Chondrocyte (in vitro differentiated cells): ENCODE measurements at places on chromosomes 6 and 20. TPM values are rescaled to one million over a fixed set of nuclear protein-coding genes. Genes with fewer than 3 reads are reported as not detected.

SLC32A1 gene
- not detected in 3 replicates for total RNA-seq

RAD21L1 gene
- not detected in 3 replicates for total RNA-seq

GNAS-AS1 gene
- total RNA-seq, result 1.1 to 2.7 TPM (median 1.7 TPM) in 3 replicates

TRIM15 gene
- total RNA-seq, result not detected in 3 replicates

MATN4 gene
- total RNA-seq, result 0.10 to 0.26 TPM in 2 of 3 replicates, not detected in the other

GUCA1A gene
- 0.38 TPM in 1 of 3 replicates, not detected in the others for total RNA-seq

CST2 gene
- not detected in 3 replicates for total RNA-seq

OPN5 gene
- not detected in 3 replicates for total RNA-seq

SEL1L2 gene
- total RNA-seq, result not detected in 3 replicates

- H3K4me3 ChIP-seq, result no peak overlapping the region
- DNase-seq, result no peak
- peaks cover 12% of the 10 kb centered on the region for H3K4me1 ChIP-seq
- no peaks in the 10 kb centered on the region for H3K36me3 ChIP-seq
- no peaks in the 10 kb centered on the region for H3K27me3 ChIP-seq
Observed at GRCh38 chr20:20009784-20010253, 7.3 kb upstream of the NAA20 start.

GRCh38 chr20:19670829-19671228, 87.2 kb upstream of the RIN2 start:
- no peak for DNase-seq
- no peaks in the 10 kb centered on the region for H3K36me3 ChIP-seq

- no peaks in the 10 kb centered on the region for H3K36me3 ChIP-seq
- H3K4me1 ChIP-seq, result peaks cover 44% of the 10 kb centered on the region
Observed at GRCh38 chr6:35716798-35717197, 20.0 kb upstream of the ARMC12 start.

DNA sequence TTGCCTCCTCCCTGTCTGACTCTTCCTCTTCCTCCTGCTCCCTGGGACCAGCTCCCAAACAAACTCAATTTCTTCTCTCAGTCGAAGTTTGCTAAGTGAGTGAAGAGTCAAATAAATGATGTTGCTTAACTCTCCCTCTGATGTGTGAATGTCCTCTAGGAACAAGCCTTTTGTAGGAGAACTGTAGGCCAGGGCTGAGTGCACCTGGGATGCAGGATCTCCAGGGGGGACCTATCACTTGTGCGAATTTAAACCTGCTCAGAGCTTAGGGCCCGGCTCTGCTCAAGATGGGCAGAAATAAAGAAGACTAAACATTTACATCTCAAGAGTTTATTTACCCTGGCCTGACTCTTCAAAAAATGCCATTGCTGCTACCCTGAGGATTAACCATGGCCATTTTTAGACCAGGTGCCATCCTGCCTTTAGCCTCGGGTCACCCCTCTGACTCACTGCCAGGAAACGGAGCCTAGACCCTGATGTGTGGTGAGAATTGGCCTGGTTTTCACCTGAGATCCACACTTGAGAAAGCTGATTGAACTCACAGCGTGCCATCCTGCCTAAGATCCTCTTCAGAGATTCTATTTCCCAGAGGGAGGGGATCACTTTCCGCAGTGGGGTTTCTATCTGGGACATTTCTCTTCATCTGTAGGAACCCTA, 63.6 kb upstream of the CD93 start:
- H3K27ac ChIP-seq, result no peak overlapping the region
- peaks cover 45% of the 10 kb centered on the region for H3K4me1 ChIP-seq
- no peaks in the 10 kb centered on the region for H3K36me3 ChIP-seq
- no peak for DNase-seq
- H3K27me3 ChIP-seq, result no peaks in the 10 kb centered on the region

- DNase-seq, result no peak
- no peaks in the 10 kb centered on the region for H3K27me3 ChIP-seq
- H3K27ac ChIP-seq, result no peak overlapping the region
- no peaks in the 10 kb centered on the region for H3K36me3 ChIP-seq
- no peak overlapping the region for H3K4me3 ChIP-seq
Observed at GRCh38 chr20:24109537-24109936, 121.0 kb upstream of the GGTLC1 start.

GRCh38 chr6:42260972-42261371, 43.3 kb upstream of the MRPS10 start:
- no peak overlapping the region for H3K4me3 ChIP-seq
- no peaks in the 10 kb centered on the region for H3K27me3 ChIP-seq
- DNase-seq, result no peak
- H3K4me1 ChIP-seq, result peaks cover 6% of the 10 kb centered on the region

DNA sequence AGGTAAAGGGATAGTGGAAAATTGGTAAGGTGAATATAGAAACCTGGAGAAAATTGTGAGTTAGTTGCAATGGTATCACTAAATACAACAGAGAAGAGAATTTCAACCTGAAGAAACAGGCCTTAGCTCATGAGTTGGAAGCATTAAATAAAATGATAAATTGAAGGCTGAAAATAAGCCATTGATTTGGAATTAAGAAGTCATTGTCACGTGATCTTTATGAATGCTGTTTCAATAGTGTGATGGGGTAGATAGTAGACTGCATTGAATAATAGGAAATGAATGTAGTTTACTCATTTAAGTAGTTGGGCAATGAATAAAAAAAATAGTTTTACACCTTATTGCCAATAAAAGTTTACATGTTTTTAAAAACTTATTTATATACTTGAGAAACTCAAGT, 88.5 kb upstream of the ADGRB3 start:
- H3K4me3 ChIP-seq, result no peak overlapping the region
- H3K27me3 ChIP-seq, result no peaks in the 10 kb centered on the region
- no peaks in the 10 kb centered on the region for H3K36me3 ChIP-seq
- no peak overlapping the region for H3K27ac ChIP-seq

GRCh38 chr20:2261046-2261485, 34.7 kb upstream of the TGM3 start:
- peaks cover 4% of the 10 kb centered on the region for H3K27me3 ChIP-seq
- H3K4me3 ChIP-seq, result no peak overlapping the region
- no peak overlapping the region for H3K27ac ChIP-seq

DNA sequence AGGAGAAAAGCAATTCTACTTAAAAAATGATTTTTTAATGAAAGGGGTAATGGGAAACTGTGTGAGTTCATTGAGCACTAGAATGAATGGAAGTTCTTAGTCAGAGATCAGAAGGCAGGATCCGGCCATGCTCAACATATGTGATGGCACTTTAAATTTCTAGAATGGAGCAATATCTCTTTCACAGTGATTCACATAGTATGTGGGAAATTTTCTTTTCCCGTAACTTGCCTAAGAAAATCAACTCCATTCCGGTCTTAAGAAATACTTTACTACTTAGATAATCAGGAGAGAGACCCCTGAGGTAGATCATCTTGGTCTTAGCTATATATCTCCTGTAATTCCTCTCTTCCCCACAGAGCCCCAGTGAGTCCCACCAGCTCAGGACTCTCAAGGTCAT, 131.8 kb downstream of the SCML4 start:
- DNase-seq, result no peak
- H3K27me3 ChIP-seq, result no peaks in the 10 kb centered on the region
- peaks cover 43% of the 10 kb centered on the region for H3K4me1 ChIP-seq
- H3K36me3 ChIP-seq, result no peaks in the 10 kb centered on the region
- H3K27ac ChIP-seq, result peak overlapping the region; percentile 50

GRCh38 chr20:54772893-54773642, 297.7 kb downstream of the DOK5 start:
- no peak overlapping the region for H3K4me3 ChIP-seq
- no peaks in the 10 kb centered on the region for H3K27me3 ChIP-seq
- no peaks in the 10 kb centered on the region for H3K36me3 ChIP-seq
- no peak for DNase-seq

GRCh38 chr20:57849521-57850215, 139.9 kb upstream of the PMEPA1 start:
- no peak overlapping the region for H3K4me3 ChIP-seq
- DNase-seq, result no peak
- H3K27ac ChIP-seq, result no peak overlapping the region
- H3K36me3 ChIP-seq, result no peaks in the 10 kb centered on the region
- peaks cover 32% of the 10 kb centered on the region for H3K4me1 ChIP-seq

DNA sequence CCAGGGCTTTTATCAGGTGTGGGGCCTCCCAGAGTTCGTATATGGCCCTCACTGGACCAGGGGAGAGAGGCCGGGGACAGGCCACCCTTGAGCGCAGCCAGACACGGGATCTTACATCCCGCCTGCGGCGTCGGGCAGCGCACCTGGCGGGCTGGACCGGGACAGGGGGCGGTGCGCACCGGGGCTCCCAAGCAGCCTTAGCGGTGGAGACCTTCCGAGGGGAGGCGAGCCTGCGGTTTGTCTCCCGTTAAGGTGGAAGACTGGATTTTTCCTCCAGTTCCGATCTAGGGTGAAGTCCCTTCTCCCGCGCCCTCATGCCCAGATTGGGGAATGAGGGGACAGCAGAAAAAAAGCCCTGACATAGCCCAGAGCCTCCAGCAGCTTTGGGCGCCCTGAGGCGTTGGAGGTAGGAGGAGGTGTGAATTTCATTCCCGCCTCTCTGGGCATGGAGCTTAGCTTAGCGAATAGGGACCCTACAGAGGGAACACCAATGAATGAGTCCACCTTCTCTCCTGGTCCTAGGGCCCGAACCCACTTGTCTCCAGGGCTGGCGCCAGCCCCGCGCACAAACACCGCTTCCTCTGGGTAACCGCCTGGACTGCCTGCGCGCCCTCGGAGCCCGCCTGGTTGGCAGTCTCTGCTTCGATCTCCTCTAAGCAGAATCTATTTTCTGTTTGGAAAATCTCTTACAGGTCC, 6.7 kb upstream of the LAMP5 start:
- H3K36me3 ChIP-seq, result no peaks in the 10 kb centered on the region
- peak overlapping the region; percentile 41 for H3K4me3 ChIP-seq
- no peak overlapping the region for H3K27ac ChIP-seq
- peaks cover 38% of the 10 kb centered on the region for H3K27me3 ChIP-seq

- no peak for DNase-seq
- peaks cover 34% of the 10 kb centered on the region for H3K4me1 ChIP-seq
- H3K4me3 ChIP-seq, result no peak overlapping the region
- H3K36me3 ChIP-seq, result no peaks in the 10 kb centered on the region
- no peak overlapping the region for H3K27ac ChIP-seq
Observed at GRCh38 chr20:51339721-51340450, 202.6 kb downstream of the NFATC2 start.

DNA sequence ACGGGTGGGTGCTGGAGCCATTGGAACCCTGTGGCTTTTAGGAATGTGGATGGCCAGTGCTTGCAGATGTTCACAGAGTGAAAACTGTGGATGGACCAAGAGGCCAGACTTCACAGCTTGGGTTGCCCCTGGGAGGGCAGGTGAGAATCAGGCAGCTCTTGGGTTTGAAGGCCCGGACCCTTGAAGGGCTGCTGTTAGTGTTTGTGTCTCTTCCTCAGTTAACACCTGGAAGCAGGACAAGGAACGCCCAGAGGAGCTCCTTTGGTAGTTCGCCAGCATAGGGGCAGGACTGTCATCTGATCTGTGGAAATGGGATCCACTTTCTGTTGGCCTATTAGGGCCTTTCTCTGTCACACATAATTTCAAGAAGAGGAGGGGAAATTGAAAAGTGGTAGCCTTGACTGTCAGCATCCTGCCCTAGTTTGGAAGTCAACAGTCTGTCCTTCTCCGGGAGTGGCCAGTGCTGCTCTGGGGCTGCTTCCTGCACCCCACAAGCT, 43.6 kb downstream of the RIOK1 start:
- H3K27me3 ChIP-seq, result no peaks in the 10 kb centered on the region
- no peak overlapping the region for H3K4me3 ChIP-seq
- H3K27ac ChIP-seq, result no peak overlapping the region
- H3K4me1 ChIP-seq, result peaks cover 15% of the 10 kb centered on the region
- H3K36me3 ChIP-seq, result no peaks in the 10 kb centered on the region
- no peak for DNase-seq

DNA sequence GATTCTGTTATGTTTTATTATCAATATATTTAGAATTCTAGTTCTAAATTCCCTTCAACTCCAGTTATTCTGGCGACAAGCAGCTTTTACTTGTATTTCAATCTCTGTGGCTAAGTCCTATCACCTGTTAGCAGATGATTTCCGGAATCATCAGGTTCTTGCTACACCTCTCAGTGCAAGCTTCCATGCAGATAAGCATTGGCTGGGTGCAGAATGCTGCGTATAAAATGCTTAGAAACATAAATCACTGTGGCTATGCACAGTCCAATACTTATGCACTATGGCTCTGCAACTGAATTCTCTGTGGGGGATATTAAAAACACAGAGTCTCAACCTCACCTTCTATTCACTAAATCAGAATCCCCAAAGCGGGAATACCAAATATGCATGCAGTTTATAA, 720.0 kb downstream of the EYS start:
- no peaks in the 10 kb centered on the region for H3K4me1 ChIP-seq
- H3K27me3 ChIP-seq, result peaks cover 15% of the 10 kb centered on the region
- H3K36me3 ChIP-seq, result no peaks in the 10 kb centered on the region
- H3K27ac ChIP-seq, result no peak overlapping the region
- DNase-seq, result no peak
- H3K4me3 ChIP-seq, result no peak overlapping the region

DNA sequence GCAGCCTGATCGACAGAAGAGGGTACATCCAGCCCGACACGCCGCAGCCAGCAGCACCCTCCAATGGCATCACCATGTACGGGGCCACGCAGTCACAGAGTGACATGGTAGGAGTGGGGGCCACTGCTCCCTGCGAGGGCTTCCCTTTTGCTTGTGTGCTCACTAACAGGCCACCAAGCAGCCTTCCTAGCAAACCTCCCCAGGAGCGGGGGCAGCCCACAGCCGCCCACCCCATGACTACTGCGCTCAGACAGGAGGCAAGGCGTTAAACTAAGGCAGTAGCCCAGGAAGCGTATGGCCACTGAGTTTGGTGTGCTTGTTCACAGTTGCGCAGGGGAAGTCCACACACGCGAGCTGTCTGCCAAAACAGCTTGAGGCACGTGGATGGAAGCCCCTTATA, 169.5 kb upstream of the SNX9 start:
- no peak overlapping the region for H3K27ac ChIP-seq
- no peak for DNase-seq
- H3K27me3 ChIP-seq, result no peaks in the 10 kb centered on the region

- H3K27ac ChIP-seq, result no peak overlapping the region
- peaks cover 19% of the 10 kb centered on the region for H3K4me1 ChIP-seq
- H3K36me3 ChIP-seq, result peaks cover 7% of the 10 kb centered on the region
Observed at GRCh38 chr20:58116505-58116904, 111.9 kb downstream of the ANKRD60 start.

DNA sequence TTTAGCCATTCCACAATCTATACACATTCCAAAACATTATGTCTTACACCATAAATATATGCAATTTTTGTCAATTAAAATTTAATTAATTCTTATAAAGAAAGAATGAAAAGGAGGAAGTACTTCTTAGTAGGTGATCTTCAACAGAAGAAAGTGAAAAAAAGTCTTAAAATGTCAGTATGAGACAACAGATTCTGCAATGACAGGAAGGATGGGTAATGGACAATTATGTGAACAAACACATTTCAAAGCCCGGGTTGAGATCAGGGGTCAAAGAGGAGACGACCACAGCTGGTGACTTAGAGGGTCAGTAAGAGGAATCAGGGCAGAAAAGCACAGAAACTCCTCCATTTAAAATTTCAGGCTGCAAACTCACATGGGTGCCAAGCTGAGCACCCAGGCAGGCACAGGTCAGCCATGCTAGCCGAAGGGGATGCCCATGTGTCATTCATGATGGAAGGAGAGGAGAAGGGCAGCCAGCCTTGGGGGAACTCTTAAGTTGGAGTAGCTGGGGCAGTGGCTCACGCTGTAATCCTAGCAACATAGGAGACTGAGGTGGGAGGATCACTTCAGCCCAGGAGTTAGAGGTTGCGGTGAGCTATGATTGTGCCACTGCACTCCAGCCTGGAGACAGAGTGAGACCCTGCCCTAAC, 11.0 kb downstream of the VSX1 start:
- peaks cover 61% of the 10 kb centered on the region for H3K27me3 ChIP-seq
- peaks cover under 1% of the 10 kb centered on the region for H3K4me1 ChIP-seq
- peaks cover 1% of the 10 kb centered on the region for H3K36me3 ChIP-seq
- DNase-seq, result no peak
- H3K27ac ChIP-seq, result no peak overlapping the region
- H3K4me3 ChIP-seq, result no peak overlapping the region
